ENCODE measurements at places on chromosomes 16 and 17. TPM values are rescaled to one million over a fixed set of nuclear protein-coding genes. Genes with fewer than 3 reads are reported as not detected.

- no peak for DNase-seq
Measured at GRCh38 chr17:70137451-70138230, 31.7 kb upstream of the KCNJ2 start.

DNA sequence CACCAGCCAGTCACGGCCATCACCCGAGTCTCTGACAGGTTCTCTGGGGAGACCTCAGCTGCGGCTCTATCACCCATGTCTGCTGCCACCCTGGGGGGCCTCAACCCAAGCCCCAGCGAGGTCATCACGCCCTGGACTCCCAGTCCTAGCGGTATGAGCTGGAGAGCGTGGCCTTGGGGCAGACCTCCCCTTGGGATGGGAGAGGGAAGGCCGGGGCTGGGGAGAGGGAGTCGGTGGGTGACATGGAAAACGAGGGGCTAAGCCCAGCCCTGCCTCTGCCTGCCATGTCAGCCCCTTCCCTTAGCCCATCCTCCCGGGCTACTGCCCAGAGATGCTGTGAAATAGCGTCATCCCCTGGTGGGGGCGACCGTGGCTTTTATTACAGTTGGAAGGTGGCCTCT, 8.7 kb downstream of the SMTNL2 start:
- DNase-seq, result no peak

Gene SP6
- total RNA-seq, result 0.22 TPM

- DNase-seq, result peak; percentile 45
Measured at GRCh38 chr16:23121024-23121423, 28.2 kb downstream of the USP31 start.

DNA sequence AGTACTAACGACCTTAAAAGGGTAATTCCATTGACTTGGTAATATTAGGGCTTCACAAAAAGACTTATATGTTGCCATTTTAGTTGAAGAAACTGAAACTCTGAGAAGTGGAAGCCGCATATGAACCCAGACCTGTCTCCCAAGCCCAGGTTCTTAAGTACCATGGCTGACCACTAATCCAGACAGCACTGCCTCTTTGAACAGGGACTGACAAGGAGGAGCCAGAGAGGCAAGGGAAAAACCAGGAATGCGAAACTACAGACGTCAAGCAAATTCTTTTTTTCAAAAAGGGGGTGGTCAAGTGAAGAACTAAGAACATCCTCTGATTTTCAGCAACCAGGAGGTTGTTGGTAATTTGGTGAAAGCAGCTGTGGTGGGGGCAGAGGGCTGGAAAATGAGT, 15.2 kb downstream of the CYB5D1 start:
- no peak for DNase-seq

Measured in spinal cord (tissue), 10 donors.